ENCODE measurements at places on chromosomes 11 and 22.

DNA sequence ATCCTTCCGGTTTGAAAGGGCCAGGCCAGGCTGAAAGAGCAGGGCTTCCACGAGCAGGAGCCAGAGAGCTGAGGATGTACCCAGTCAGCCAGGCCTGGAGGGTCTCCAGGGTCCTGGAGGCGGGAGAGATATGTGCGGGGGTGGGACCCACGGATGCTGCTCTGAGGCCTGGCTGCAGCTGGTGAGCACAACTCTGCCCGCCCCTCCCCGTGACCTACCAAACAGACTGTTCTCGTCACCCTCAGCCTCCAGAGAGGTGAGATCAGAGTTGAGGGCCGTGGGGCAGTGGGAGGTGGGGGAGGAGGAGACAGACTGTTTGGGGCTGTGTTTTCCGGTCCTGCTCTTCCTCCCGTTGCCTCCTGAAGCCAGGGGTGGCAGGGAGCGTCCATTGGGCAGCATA is 42.2 kb downstream of the TRIOBP start:
- no peak for DNase-seq

DNA sequence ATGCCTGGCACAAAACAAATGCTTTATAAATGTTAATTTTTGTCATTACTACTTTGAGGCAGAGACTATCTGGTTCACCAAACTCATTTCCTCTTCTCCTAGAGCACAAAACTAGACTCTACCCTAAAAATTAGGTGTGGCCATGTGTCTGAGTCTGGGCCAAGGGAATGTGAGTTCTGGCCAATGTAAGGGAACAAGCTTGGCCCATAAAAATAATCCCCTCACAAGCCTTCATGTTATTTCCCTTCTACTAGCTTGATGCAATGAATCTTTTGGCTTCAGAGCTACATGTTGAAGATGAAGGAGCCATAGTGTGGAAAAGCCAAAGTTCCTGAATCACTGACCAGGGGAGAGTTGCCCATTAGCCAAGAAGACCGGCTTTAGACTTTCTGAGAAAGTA is 406.5 kb upstream of the CCDC90B start:
- DNase-seq, result no peak

- no peak for DNase-seq
Measured at GRCh38 chr11:15826826-15827225, 529.5 kb downstream of the SOX6 start.

DNA sequence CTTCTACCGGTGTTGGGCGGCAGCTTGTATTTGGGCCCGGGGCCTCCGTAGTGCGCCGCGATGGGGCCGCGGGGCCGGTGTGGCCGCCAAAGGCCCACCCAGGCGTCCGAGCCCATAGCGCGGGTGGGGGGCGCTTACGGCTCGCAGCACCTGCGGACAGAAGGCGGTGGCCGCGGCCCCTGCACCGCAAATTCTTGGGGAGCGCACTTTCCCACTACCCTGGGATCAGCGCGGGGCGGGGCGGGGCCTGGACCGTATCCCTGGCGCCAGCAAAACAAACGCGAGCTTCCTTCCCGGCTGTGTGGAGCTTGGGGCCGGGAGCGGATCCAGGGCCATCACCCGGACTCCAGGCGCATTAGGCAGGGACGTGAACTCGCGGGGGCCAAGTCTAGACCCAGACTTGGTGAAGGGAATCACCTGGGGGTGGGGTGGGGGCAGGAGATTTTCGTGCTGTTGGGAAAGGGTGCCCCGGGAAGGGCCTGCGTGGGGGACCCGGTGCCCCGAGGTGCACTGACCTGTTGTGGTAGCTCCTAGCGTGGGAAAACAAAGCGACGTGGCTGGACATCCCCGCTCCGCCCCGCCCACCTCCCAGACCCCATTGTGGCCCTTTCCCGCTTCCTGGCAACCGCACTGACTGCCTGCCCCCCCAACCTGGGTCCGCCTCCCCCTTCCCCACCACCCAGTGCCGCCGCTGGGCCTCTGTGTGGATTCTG is 2.3 kb upstream of the TYMP start:
- DNase-seq, result peak; percentile 8

GRCh38 chr11:79507706-79508105 is 66.9 kb upstream of the TENM4 start:
- no peak for DNase-seq

- DNase-seq, result peak; percentile 49
Measured at GRCh38 chr11:118436639-118437207, 431 bp downstream of the KMT2A start.
